ENCODE measurements at places on chromosomes 7 and 10.

GRCh38 chr10:51215951-51216834 lies 141.9 kb downstream of the PRKG1 start:
- no peak for DNase-seq

GRCh38 chr10:63268149-63268797 lies 135.1 kb downstream of the NRBF2 start:
- no peak for DNase-seq

DNA sequence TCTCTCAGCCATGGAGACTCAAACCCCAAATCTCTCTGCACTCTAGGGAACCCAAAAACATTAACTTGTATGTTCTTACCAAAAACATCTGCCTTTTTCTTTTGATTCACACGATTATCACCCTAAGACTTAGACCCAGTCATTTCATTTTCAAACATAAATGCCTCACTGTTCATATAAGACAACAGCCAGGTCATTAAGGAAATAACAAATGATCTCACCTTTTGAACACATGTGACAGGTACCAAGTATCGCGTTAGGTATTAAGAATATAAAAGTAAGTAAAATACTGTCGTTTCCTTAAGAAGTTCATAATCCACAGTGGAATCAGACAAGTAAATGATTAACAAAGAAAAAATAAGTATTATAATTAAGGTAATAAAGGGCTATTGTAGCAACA lies 8.8 kb downstream of the TM9SF3 start:
- no peak for DNase-seq

GRCh38 chr7:151585744-151586393 lies 66.2 kb upstream of the RHEB start:
- DNase-seq: no peak

DNA sequence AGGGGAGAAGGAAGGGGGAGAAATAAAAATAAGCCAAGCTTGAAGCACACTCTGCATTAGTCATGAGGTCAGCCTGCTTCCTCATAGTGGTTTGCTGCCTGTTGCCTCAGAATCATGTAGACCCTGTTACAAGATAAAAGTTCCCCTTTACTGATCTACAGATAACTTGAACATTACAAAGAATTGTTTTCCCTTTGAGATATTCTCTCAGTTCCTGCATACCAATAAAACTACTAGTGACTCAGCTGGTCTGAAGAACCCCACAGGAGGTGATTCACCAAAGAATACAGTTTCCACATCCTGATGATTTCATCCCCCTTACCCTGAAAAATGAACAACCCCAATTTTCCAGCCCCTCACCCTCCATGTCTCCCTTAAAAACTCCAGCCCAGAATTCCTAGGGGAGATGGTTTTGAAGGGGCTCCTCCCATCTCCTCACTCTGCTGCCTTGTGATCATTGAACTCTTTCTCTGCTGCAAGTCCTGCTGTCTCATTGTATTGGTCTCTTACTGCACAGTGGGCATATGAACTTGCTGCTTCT lies 31.5 kb upstream of the NRP1 start:
- no peak for DNase-seq

DNA sequence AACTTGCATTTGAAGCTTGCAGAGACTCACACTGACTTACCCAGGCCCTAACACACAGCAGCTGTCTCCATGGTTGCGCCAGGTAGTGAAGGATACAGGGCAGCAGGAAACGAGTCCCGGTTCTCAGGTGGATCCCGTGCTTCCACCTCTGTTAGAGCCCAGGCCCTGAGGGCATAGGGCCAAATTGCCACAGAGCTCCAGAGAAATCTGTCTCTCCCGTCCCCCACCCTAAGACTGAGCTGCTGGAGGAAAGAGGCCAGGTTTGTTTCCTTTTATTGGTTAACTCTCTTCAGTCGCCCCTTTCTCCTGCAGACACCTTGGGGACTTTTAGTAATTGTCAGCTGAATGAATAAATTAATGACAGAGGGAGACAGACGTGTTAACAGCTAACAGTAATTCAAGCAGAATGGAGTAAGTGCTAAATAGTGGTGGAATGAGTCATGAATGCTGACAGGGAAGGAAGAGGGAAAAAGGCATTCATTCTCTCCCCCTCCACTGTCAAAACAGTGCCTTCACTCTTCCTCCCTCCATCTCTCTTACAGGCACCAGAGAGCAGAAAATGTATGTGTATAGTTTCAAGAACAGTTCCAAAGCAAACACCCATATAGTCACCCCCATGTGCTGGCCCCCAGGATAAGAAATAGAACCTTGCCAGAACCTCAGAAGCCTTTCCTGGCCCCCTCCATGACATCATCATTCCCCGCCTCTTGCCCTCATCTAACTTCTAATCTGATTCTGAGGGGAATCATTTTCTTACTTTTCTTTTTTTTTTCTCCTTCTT lies 16.8 kb upstream of the DLG5 start:
- no peak for DNase-seq

DNA sequence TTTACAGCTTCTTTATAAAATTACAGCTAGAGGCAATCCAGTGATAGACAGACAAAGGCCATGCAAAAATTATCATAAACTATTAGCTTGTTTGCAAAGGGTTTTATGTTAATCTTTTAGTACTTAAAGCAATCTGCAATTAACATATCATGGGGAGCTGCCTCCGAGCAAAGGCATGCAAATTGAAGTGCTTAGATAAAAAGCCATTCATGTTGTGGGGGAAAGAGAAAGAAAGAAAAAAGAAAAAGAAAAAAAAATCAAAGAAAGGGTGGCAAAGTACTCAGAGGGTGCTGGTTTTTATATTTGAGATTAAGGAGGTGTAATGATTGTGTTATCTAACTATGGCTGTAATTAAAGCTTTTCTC lies 799.5 kb downstream of the LRMDA start:
- no peak for DNase-seq

GRCh38 chr10:22606164-22606614 lies 108.2 kb downstream of the PIP4K2A start:
- peak; percentile 24 for DNase-seq

DNA sequence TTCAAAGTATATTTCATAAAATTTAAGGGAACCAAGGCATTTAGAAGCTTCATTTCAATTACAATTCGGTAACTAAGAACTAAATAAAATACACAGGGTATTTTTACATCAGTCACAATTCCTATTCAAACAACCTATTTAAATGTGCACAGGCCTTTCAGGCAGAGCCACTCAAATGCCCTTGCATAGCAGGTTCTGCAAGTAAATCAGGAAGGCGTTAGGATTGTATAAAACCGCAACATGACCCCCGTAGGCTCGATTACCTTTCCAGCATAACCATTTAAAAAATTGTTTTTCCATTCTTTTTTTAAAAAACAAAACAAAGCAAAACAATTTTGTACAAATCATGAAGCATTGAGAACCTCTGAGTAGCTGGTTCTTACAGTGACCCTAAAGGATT lies 289.9 kb upstream of the SP8 start:
- DNase-seq: no peak

GRCh38 chr10:112739592-112740353 lies 210.3 kb upstream of the TCF7L2 start:
- no peak for DNase-seq

Measured in stimulated activated CD8-positive, alpha-beta memory T cell treated with anti-CD3 and anti-CD28 coated beads, Interleukin-4, amount 100 ng/mL, for 4 hours (primary cell).